ENCODE measurements at places on chromosomes 12 and 14. TPM values are rescaled to one million over a fixed set of nuclear protein-coding genes. Genes with fewer than 3 reads are reported as not detected.
A peak's percentile ranks its signal among the peaks of the same experiment; 100 is the strongest.

DNA sequence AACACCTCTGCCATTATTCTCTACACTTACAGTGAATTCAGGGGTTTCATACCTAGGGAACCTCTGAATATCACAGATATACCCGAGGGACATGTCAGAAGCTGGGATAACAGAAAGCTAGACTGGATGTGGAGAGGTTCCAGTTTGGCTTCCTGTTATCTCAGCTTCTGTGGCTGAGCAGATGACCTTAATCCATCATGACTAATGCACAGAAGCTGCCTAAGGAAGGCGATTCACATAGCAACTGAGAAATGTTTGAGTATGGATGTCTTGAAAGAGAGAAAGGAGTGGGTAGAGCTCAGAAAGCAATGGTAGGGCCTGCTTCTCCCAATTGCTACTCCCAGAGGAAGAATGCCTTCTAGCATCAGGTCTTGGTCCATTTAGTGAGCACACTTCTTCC is 187.6 kb downstream of the RMST start:
- no peak for DNase-seq

GRCh38 chr12:130041983-130042812 is 120.1 kb upstream of the FZD10 start:
- peak; percentile 24 for DNase-seq

DNA sequence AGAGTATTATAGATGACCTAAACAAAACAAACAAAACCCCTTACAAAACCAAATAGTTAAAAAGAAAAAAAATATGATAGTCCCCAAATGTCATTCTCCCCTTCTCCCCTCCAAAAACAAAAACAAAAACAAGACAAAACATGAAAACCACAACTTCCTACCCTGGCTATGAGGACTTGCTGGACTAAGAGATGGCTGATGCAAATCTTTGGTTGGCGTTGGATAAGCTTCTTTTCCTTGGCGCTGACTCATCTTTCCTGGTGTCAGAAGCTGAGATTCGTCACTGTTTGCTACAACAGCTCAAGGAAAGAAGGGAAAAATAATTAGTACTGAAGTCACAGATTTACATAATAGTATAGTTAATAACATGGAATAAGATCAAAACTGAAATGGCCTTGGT is 102.5 kb upstream of the BBS10 start:
- no peak for DNase-seq

DNA sequence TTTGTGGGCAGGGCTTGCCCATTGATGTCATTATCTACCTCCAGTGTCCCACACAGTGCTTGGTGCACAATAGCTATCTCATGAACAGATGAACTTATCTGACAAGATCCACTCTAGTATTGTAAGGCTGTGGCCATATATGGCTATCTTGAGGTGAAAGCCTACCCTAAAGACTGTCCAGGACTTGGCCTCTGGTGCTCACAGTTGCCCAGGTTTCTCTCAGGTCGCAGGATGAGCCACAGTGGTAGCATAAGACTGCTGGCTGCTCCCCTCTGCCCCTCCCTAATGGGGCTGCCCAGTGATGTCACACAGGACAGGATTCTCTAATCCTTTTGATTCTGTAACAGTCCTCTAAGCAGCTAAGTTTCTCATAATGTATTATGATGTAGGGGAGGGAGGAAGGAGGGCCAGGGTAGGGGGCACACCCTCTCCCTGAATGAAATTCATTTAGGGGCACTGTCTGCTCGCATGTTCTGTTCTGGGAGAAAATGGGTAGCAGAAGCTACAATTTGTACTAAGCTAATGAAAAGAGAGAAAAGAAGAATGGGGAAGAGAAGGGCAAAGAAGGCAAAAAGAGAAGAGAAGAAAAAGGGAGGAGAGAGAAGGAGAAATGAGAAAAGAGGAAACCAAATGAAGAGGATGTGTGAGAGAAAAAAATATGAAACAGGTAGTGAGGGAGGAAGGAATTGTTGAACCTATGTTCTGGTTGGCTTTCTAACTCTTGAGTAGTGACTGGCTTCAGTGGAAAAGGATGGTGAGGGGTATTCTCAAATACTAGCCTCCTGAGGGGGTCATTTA is 3.4 kb upstream of the PPM1A start:
- no peak for DNase-seq

DNA sequence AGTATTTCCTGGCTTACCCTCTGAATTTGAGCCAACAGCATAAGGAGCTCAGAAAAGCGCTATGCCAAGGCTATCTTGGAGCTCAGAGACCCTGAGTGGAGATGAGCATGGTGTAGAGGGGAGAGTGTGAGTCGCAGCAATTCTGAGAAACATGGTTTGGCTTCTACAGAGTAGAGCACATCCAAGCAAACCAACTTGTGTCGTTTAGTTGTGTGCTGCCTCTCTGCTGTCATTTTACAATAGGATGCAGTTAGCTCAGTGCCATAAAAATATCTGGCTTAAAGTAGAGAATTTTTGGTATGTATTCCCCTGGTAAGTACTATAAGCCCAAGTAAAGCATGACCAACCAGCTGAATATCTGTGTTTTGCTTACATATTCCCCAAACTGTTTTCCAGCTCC is 249.2 kb downstream of the TRHDE start:
- no peak for DNase-seq

GRCh38 chr12:48125985-48126384 is 6.8 kb downstream of the PFKM start:
- DNase-seq, result no peak

- DNase-seq, result no peak
These were observed 92.7 kb downstream of the NCOR2 start for GRCh38 chr12:124474709-124475108.

DNA sequence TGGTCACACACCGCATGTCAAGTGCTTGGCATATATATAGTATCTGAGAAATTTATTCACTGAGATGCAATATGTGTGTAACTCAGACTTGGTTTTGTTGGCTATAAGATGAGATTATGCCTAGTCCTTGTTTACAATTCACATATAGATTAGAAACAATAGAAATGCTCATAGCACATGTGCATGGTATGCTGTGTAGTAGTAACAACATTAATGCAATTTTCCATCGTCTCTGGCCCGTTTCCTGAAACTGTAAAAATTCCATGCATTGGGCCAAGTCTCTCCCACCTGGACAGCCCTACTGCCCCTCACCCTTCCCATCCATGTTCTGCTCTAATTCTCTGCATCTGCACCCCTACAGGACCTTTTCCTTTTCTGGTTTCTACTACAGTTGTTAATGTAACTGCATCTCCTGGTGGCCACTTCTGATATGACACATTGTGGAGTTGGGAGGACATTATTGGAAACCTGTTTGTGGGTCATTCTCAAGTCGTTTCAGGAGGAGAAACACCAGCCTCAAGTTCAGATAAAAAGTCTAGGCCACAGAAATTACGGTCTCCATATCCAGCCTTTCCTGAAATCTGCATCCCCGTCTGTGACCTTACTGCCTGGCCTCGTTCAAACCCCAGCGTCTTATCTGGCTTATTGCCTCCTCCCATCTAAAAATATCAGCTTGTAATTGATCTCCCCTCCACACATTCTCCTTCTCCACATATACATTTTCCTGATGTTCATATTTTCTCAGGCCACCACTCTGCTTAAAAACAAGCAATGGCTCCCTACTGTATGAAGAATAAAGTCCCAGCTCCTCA is 37.5 kb downstream of the EMP1 start:
- peak; percentile 70 for DNase-seq

DNA sequence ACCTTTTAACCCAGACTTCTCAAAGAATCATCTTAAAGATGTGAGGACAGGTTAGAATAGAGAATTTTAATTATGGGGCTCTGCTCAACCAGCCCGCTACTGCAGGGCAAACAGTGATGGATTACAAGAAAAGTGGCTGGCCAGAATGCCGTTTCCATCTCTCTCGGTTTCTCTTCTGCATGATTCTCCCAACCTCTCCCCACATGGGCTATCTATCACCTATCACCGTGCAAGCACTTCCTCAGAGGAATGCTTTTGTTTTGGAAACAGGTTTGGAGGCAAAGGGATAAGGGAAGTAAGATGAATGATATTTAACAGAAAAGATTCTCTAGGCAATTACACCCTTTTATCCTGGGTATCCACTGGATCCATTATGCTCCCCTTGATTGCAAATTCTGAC is 37.4 kb upstream of the PHC1 start:
- DNase-seq, result no peak

GRCh38 chr12:42217656-42218055 is 20.4 kb downstream of the YAF2 start:
- no peak for DNase-seq

DNA sequence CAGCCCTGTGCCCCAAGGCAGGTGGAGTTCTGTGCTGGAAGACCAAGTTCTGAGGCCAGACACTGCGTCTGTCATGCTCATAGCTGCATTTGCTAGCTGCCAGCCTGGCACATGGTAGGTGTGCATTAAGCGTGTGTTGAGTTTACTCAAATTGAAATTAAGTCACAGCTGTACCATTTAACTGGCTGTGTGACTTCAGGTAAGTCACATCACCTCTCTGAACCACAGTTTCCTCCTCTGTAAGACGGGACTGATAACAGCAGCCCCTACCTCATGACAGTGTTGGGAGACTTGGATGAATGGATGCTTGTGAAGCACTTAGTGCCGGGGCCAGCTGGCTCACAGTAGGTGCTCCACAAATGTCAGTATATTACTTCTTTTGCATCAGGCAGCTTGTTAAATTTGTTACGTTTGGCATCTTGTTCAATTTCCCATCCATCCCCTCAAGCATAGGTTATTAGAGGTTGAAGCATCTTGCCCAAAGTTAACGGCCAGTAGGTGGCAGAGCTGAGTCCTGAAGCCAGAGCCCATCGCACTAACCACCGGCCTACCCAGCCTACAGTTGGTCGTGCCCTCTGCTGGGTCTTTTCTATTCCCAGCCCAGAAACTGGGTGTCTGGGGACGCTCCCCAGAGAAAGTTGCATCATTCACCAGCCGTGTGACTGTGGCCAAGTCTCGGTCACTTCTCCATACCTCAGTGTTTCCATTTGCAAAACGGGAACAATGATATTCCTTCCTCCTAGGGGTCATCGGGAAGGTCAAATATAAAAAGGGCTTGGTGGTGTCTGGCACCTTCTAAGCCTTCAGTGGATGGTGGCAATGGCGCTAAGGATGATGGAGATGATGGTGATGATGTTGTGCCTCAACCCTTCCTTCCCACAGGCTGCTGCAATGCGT is 4.5 kb downstream of the DAO start:
- DNase-seq, result peak; percentile 66

GRCh38 chr14:54221971-54222370 is 174.8 kb upstream of the CDKN3 start:
- DNase-seq, result no peak

DNA sequence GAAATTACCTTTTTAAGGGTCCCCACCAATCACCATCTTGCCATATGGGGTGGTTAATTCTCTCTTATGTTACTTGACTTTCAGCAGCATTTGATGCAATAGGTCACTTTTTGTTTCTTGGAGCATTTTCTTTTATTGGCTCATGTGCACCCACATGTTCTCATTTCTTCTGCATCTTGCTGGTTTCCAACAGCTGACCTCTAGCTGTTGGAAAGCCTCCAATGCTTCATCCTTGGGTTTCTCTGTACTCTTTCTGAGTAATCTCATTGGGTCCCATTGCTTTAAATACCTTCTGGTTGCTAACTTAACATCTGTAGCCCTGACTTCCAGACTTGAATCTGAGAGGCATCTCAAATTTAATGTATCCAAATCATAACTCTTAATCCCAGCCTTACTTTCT is 116.8 kb downstream of the CRADD start:
- no peak for DNase-seq

- no peak for DNase-seq
These were observed 110.8 kb upstream of the KRAS start for GRCh38 chr12:25361511-25361910.

- no peak for DNase-seq
These were observed 12.8 kb downstream of the NEK9 start for GRCh38 chr14:75113932-75114539.

GRCh38 chr14:43539210-43539609 is 967.9 kb downstream of the FSCB start:
- no peak for DNase-seq

DNA sequence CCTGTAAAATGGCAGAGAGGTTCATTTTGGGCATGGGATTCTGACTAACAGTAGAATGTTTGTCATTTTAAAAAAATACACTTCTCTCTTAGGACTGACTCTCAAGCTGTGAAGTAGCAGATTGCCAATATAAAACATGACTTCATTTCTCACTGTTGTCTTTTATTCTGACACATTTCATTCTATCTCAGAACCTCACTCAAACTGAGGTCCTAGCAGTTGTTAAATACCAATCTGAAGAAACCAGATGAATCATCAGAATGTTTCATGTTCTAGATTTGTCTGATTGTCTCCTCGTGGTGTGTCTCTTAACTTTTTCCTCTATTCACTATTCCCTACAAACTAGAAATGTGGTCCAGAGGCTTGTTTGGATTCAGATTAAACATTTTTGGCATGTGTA is 276.5 kb upstream of the NPAS3 start:
- DNase-seq, result no peak

DNA sequence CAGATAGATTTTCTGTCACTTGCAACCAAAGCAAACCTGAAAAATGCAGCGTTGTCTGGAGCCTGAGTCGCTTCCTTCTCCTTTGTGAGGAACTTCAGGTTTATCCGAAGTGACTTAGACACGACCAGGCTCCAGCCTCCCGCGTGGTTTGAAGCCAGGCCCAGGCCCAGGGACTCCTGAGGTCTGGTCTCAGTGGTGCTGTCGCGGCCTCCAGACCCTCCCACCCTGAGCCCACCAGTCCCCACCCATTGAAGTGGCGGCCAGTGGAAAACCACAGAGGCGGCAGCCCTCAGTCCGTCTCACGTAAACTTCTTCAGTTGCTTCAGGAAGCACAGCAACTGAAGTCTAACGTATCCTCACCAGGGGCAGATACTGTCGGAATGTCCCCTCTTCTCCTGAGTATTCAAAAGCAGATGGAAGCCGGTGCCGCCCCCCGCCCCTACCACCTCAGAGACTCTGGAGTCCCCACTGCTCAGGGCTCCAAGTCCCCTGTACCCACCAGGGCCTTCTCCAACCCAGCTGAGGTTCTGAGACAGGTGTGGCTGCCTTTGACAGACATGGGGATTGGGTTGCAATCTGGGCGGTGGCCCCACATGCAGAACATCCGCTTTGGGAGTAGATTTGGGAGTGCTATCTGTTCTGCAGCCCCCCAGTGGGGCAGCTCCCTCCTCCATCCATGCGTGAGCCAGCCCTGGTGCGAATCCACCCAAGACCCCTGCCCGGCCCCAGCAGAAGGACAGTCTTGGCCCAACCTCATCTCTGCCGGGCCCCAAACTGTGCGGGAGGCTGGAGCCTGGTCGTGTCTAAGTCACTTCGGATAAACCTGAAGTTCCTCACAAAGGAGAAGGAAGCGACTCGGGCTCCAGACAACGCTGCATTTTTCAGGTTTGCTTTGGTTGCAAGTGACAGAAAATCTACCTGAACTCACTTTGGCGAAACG is 26.6 kb upstream of the GALNT9 start:
- DNase-seq, result no peak

GRCh38 chr14:44928793-44929192 is 33.0 kb downstream of the KLHL28 start:
- no peak for DNase-seq

- DNase-seq, result no peak
These were observed 1028.7 kb downstream of the AACS start for GRCh38 chr12:126093908-126094307.

Gene SOX5
- 1.6 TPM for total RNA-seq

Gene OTOGL
- total RNA-seq, result 0.08 TPM

Gene PDZRN4
- total RNA-seq, result 0.35 TPM

Gene RFX4
- not detected for total RNA-seq

Gene STAT6
- 161 TPM for total RNA-seq

Gene PIP4K2C
- 60.2 TPM for total RNA-seq

Gene CDCA4
- total RNA-seq, result 16.3 TPM

Gene PNMA1
- total RNA-seq, result 13.4 TPM

Gene TGM1
- total RNA-seq, result 0.40 TPM

Gene IL22
- not detected for total RNA-seq

Gene OLR1
- total RNA-seq, result 0.20 TPM

Gene ACSM4
- not detected for total RNA-seq

Gene COX8C
- not detected for total RNA-seq

Gene GPHB5
- total RNA-seq, result not detected

All from colonic mucosa (tissue), 4 donors.